Liver (tissue), 10 donors: ENCODE measurements at places on chromosomes 6 and 20. TPM values are rescaled to one million over a fixed set of nuclear protein-coding genes. Genes with fewer than 3 reads are reported as not detected.

The KCNK17 gene
- 0.63 TPM for polyA plus RNA-seq

The NRSN1 gene
- polyA plus RNA-seq = not detected

The C6orf58 gene
- not detected for polyA plus RNA-seq

The HLA-DRB5 gene
- polyA plus RNA-seq = 1.8 TPM

The C2 gene
- polyA plus RNA-seq = 441 TPM

The TRIM40 gene
- polyA plus RNA-seq = not detected

The B3GAT2 gene
- 0.97 TPM for polyA plus RNA-seq

The TRAPPC3L gene
- 0.14 TPM for polyA plus RNA-seq

The LGSN gene
- polyA plus RNA-seq = 0.03 TPM

The MMP24OS gene
- polyA plus RNA-seq = 16.0 TPM

The OVOL2 gene
- not detected for polyA plus RNA-seq

The OPN5 gene
- not detected for polyA plus RNA-seq

The NEDD9 gene
- polyA plus RNA-seq = 16.8 TPM

The PDE7B gene
- 1.5 TPM for polyA plus RNA-seq

The SYCP2L gene
- polyA plus RNA-seq = not detected

The BMP5 gene
- 0.51 TPM for polyA plus RNA-seq

The RGS17 gene
- polyA plus RNA-seq = 0.01 TPM
